ENCODE measurements at places on chromosomes 1 and 21. TPM values are rescaled to one million over a fixed set of nuclear protein-coding genes. Genes with fewer than 3 reads are reported as not detected.
A peak's percentile ranks its signal among the peaks of the same experiment; 100 is the strongest.

The XCL1 gene
- 41.8 TPM for total RNA-seq

The CNR2 gene
- 3.4 TPM for total RNA-seq

The MAPKAPK2 gene
- total RNA-seq, result 59.0 TPM

The ZNF648 gene
- total RNA-seq, result not detected

GRCh38 chr1:156054500-156055280, at the start of gene LAMTOR2:
TSS of gene LAMTOR2 (plus strand) at chr1:156054782. CDS start at chr1:156054890, 108 bp downstream.
- H3K36me3 ChIP-seq, result peaks cover 15% of the 10 kb centered on the region
- no peaks in the 10 kb centered on the region for H3K27me3 ChIP-seq
- H3K4me3 ChIP-seq, result peak within 1 kb of the TSS; percentile 96
- peak within 1 kb of the TSS; percentile 91 for H3K27ac ChIP-seq

The NTNG1 gene
- not detected for total RNA-seq

- H3K4me1 ChIP-seq, result peaks cover 7% of the 10 kb centered on the region
- H3K36me3 ChIP-seq, result no peaks in the 10 kb centered on the region
- H3K27me3 ChIP-seq, result peaks cover 9% of the 10 kb centered on the region
- no peak overlapping the region for H3K27ac ChIP-seq
Observed at GRCh38 chr1:230050973-230051735, 15.9 kb upstream of the GALNT2 start.

- DNase-seq, result no peak
- H3K4me1 ChIP-seq, result no peaks in the 10 kb centered on the region
- H3K36me3 ChIP-seq, result no peaks in the 10 kb centered on the region
- H3K27ac ChIP-seq, result no peak overlapping the region
- H3K4me3 ChIP-seq, result no peak overlapping the region
- no peaks in the 10 kb centered on the region for H3K27me3 ChIP-seq
Observed at GRCh38 chr1:56355918-56356317, 223.4 kb downstream of the PLPP3 start.

GRCh38 chr1:16110456-16110855, 37.0 kb upstream of the FAM131C start:
- H3K4me1 ChIP-seq, result no peaks in the 10 kb centered on the region
- H3K27ac ChIP-seq, result no peak overlapping the region
- DNase-seq, result no peak
- no peaks in the 10 kb centered on the region for H3K36me3 ChIP-seq
- H3K4me3 ChIP-seq, result no peak overlapping the region
- H3K27me3 ChIP-seq, result peaks cover 19% of the 10 kb centered on the region

DNA sequence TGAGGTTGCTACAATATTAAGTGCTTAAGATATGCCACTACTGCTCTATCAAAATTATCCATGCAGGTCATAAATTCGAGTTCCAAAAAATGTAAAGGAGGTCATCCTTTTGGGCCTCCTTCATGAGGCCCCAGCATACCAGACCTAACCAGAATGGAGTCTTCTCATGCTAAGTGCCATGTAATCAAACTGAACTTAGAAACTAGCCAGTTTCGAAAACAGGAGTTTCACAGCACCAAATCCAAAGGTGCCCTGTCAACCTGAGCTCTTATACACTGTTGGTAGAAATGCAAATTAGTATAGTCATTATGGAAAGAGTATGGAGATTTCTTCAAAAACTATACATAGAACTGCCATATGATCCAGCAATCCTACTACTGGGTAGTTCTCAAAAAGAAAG, 320.5 kb downstream of the ST6GALNAC3 start:
- H3K27me3 ChIP-seq, result no peaks in the 10 kb centered on the region
- no peak for DNase-seq
- H3K4me3 ChIP-seq, result no peak overlapping the region
- H3K4me1 ChIP-seq, result no peaks in the 10 kb centered on the region

- no peaks in the 10 kb centered on the region for H3K27me3 ChIP-seq
- H3K36me3 ChIP-seq, result no peaks in the 10 kb centered on the region
Observed at GRCh38 chr1:188660572-188660971, 1817.1 kb downstream of the BRINP3 start.

- H3K4me1 ChIP-seq, result no peaks in the 10 kb centered on the region
- H3K4me3 ChIP-seq, result no peak overlapping the region
- no peak overlapping the region for H3K27ac ChIP-seq
- no peak for DNase-seq
- H3K36me3 ChIP-seq, result no peaks in the 10 kb centered on the region
Observed at GRCh38 chr1:81813691-81814090, 13.0 kb downstream of the ADGRL2 start.

GRCh38 chr1:162674034-162674608, 41.9 kb downstream of the DDR2 start:
- no peaks in the 10 kb centered on the region for H3K36me3 ChIP-seq
- H3K27me3 ChIP-seq, result no peaks in the 10 kb centered on the region
- no peaks in the 10 kb centered on the region for H3K4me1 ChIP-seq
- no peak overlapping the region for H3K4me3 ChIP-seq

- no peak overlapping the region for H3K27ac ChIP-seq
- H3K27me3 ChIP-seq, result no peaks in the 10 kb centered on the region
- no peak overlapping the region for H3K4me3 ChIP-seq
- H3K4me1 ChIP-seq, result peaks cover 27% of the 10 kb centered on the region
- DNase-seq, result no peak
- peaks cover 13% of the 10 kb centered on the region for H3K36me3 ChIP-seq
Observed at GRCh38 chr21:34836103-34836932, 167.5 kb downstream of the CLIC6 start.

GRCh38 chr1:147745271-147745670, 15.1 kb downstream of the GJA5 start:
- H3K4me3 ChIP-seq, result no peak overlapping the region
- peaks cover 9% of the 10 kb centered on the region for H3K27me3 ChIP-seq
- H3K36me3 ChIP-seq, result no peaks in the 10 kb centered on the region
- DNase-seq, result no peak

- no peaks in the 10 kb centered on the region for H3K4me1 ChIP-seq
- H3K4me3 ChIP-seq, result no peak overlapping the region
- H3K27ac ChIP-seq, result no peak overlapping the region
- peaks cover 8% of the 10 kb centered on the region for H3K27me3 ChIP-seq
- no peaks in the 10 kb centered on the region for H3K36me3 ChIP-seq
Observed at GRCh38 chr1:36570006-36570405, 87.3 kb upstream of the CSF3R start.

GRCh38 chr1:68330391-68330790, 98.1 kb upstream of the WLS start:
- DNase-seq, result no peak
- no peaks in the 10 kb centered on the region for H3K4me1 ChIP-seq

Data from activated CD8-positive, alpha-beta T cell treated with anti-CD3 and anti-CD28 coated beads, Interleukin-2, amount 10 ng/mL, durations not matched to agents 7 days and 5 days (primary cell).